GM12878 (cell line): ENCODE measurements at places on chromosomes 7 and 10. TPM values are rescaled to one million over a fixed set of nuclear protein-coding genes. Genes with fewer than 3 reads are reported as not detected.
A peak's percentile ranks its signal among the peaks of the same experiment; 100 is the strongest.

Gene PGAM2
- not detected in 2 replicates for polyA plus RNA-seq

Gene RAB11FIP2
- polyA plus RNA-seq = 1.4 and 1.8 TPM in 2 replicates

Gene IFIT3
- 49.0 and 53.0 TPM in 2 replicates for polyA plus RNA-seq

DNA sequence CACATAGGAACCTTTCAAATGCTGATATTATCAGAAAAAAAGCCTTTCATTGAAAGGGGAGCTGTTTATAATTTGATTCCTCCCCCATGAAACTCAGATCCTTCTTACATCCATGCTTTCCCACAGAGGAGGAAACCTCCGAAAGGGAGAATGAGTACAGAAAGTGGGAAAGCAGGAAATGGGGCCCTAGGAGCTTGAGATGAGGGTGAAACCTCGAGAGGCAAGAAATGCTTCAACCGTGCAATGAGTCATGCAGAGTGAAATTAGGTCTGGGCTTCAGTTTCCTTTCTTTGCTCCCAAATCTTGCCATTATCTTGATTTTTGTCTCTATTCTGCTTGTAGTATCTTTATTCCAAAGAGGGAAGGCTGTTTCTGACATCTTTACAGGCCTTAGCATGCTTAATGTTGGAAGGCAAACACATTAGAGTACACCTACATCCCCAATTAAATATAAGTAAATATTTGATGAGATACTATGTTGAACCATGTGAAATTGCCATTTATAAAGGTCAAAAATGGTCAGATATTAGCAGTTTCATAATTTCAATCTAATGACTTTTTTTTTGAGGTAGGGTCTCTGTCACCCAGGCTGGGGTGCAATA, 79.1 kb downstream of the NAMPT start:
- peak; percentile 23 for DNase-seq

DNA sequence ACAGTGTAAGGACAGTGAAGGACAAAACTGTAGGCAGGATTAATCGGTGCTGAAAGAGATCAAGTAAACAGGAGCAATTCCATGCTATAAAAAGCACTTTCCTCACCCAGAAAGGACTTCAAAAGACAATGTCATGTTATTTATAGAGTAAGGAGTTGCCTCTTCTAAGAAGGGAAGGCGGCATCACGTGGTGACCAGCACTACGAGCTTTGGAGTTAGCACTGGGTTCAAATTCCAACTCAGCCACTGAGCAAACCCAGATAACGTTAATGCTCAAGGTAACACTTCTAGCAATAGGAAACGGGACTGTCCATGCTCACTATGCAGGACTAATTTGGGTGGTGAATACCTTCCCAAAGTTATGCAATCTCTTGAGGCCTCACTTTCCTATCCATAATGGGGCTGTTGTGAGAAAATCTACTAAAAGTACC, 715 bp upstream of the PANK1 start:
- no peak for DNase-seq

DNA sequence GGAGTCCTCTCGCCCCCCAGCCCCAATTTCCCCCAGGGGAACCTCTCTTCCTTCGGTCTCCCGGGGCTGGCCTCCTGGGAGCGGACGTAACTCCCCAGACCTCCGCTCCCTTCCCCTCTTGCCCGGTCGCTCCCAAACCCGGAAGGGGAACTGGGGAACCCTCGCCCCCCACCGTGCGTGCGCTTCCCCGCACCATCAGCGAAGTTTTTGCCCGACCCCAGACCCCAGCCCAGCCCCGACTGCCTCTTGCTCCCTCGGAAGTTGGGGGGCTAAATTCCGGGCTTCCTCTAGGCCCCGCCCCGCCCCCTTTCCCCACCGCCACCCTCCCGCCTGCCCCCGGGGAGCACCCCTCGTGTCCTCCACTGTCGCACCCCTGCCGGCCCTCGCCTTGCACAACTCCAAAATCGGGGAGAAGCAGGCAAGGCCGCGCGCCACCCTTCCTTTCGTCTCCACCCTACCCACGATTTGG, 436 bp downstream of the GNB2 start:
- DNase-seq = no peak

DNA sequence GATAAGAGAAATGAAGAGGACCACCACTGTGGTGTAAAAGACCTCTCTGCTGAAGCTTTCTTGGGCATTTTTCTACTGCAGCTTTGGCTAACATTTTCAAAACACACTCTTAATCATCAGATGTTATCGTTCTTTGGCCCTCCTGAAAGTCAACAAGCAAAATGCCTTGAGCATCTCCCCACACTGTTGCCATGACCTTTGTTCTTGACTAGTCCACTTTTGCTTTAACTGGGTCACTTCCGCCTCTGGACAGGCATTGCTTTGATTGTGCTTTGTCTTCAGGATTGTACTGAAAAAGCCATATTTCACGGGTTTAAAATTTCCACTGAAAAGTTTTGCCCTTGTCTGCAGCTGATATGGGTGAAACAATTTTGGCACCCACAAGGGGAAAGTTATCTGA, 107.8 kb upstream of the CXCL12 start:
- DNase-seq = no peak

DNA sequence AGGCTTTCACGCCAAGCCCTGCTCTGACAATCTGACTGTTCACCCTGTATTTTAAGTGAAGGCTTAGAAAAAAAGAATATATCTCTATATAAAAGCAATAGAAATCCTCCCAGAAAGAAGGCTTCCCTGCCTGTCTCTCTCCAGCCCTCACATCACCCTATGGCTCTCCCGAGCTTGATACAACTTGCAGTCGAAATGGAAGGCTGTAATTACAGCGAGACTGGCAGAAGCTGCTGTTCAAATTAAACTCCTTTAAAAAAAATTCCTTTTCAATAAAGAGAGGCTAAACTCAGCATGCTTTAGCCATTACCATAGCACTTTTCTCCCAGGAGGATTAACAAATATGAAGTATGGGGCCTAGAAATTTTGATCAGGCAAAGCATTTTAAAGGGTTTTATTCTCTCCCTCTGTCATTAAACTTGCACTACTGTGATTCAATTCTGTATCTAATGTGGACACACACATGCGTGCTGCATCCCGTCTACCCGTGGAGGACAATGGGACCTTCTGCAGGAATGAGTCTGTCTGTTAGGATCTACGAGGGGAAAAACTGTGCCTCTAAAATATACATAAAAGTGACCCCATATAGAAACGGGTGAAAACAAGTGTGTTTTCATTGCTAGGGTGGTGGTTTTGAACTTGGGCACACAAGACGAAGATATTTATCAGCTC, 223.8 kb downstream of the USP6NL start:
- no peak for DNase-seq
